Caudate nucleus (tissue), 63 donors: ENCODE measurements at places on chromosomes 2 and 18.

- DNase-seq = no peak
Observed at GRCh38 chr2:174053355-174054151, 88.4 kb upstream of the SP3 start.

DNA sequence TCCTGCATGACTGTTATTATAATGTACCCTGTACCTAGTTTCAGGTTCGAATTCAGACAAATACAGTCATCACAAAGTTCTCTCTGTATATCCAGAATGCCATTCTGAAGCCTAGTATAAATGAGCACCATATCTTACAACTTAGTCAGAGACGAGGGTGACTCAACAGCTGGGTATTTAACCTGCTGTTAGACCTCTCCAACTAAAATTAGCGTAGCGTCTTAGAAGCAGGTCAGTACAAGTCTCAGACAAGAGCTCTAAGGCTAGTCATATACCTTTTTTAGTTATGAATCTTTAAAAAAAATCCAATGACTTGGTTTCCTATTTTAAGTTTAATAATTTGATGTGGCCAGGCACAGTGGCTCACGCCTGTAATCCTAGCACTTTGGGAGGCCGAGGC is 74.1 kb downstream of the CABYR start:
- DNase-seq = no peak

GRCh38 chr2:73582364-73582763 is 59.9 kb downstream of the NAT8 start:
- DNase-seq = no peak

DNA sequence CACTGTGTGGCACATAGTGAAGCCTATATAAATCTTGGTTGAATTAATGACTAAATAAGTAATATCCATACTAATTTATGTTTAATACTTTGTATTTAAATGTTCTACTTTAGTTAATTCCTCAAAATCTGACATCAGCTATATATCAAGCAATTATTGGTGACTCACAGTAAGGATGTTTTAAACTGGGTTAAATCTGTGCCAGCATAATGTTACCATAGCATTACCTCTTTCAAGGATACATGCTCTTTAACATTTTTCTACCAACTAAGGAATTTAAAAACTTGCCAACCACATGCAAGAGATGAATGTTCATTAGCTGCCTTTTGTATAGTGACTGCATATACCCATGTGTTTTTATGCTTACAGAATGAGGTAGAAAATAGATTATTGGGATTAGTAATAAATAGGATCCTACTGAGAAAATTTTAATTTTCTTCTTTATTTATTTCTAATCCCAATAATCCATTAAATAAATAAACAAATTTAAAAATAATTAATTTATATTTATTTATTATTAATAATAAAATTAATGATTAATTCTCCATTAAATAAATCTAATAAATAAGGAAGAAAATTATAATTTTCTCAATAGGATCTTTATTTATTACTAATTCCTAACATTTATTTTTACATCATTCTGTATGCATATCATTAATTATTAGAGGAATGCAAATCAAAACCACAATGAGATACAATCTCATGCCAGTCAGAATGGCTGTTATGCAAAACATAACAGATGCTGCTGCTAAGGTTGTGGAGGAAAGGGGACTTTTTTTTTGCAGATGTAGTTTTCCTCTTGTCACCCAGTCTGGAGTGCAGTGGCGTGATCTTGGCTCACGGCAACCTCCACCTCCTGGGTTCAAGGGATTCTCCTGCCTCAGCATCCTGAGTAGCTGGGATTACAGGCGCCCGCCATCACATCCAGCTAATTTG is 410.7 kb upstream of the DSEL start:
- peak; percentile 6 for DNase-seq

DNA sequence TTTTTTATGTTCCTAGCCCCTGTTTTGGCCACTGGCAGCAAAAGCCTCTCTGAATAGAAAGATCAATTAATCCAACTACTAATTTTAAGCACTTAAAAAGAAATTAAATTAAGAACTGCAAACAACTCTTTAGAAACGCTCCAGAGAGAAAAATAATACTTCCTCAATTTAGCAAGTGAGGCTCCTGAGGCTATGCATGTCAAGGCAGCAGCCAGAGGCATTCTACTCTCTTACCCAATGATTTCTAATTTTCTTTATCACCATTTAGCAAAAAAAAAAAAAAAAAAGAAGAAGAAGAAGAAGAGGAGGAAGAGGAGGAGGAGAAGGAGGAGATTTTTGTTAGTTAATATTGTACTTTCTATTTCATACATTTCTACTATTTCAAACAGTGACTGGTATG is 68.5 kb downstream of the TMEM237 start:
- DNase-seq = no peak

GRCh38 chr2:237464757-237465391 is 22.2 kb upstream of the MLPH start:
- DNase-seq = no peak

DNA sequence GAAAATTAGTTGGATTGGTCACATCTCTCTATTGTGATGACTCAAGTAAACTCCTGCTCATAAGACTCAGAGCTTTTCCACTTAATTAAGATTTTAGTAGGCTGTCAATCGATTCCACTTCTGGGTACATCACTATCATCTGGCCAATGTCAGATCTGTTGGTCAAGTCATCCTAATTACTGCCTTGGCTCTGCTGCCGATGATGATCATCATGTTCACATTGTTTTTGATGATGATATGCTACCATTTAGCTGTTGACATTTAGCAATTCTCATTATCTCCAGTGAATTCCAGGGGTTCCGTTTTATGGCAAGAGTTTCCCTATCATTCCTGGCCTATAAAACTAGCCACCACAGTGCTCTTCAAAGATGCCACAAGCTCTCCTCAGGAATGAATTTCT is 253.4 kb downstream of the IKZF2 start:
- DNase-seq = no peak
